ENCODE measurements at places on chromosomes 4 and X. TPM values are rescaled to one million over a fixed set of nuclear protein-coding genes. Genes with fewer than 3 reads are reported as not detected.
A peak's percentile ranks its signal among the peaks of the same experiment; 100 is the strongest.

CXCL5 gene
- 0.55 TPM for polyA plus RNA-seq

MAGEA1 gene
- polyA plus RNA-seq = 8.5 TPM

SORCS2 gene
- polyA plus RNA-seq = 4.6 TPM

RAB39B gene
- polyA plus RNA-seq = 1.8 TPM

CXorf65 gene
- polyA plus RNA-seq = 22.9 TPM

PSAPL1 gene
- 11.0 TPM for polyA plus RNA-seq

FAM47B gene
- polyA plus RNA-seq = 24.0 TPM

SLBP gene
- 118 TPM for polyA plus RNA-seq

NDST4 gene
- 0.41 TPM for polyA plus RNA-seq

NXF2B gene
- 6.3 TPM for polyA plus RNA-seq

HTRA3 gene
- polyA plus RNA-seq = 17.3 TPM

CT45A2 gene
- polyA plus RNA-seq = 0.37 TPM

MRPS18C gene
- polyA plus RNA-seq = 50.3 TPM

KLHL4 gene
- 11.7 TPM for polyA plus RNA-seq

GRCh38 chr4:151263455-151263854 lies 13.5 kb upstream of the PRSS48 start:
- no peak overlapping the region for H3K27ac ChIP-seq
- H3K4me1 ChIP-seq = no peaks in the 10 kb centered on the region
- no peaks in the 10 kb centered on the region for H3K36me3 ChIP-seq
- H3K4me3 ChIP-seq = no peak overlapping the region

- H3K36me3 ChIP-seq = no peaks in the 10 kb centered on the region
- H3K27ac ChIP-seq = no peak overlapping the region
- no peak for DNase-seq
- H3K27me3 ChIP-seq = no peaks in the 10 kb centered on the region
- no peaks in the 10 kb centered on the region for H3K4me1 ChIP-seq
Measured at GRCh38 chr4:16544251-16544721, 318.0 kb upstream of the TAPT1 start.

GRCh38 chr4:10803713-10804343 lies 119.3 kb upstream of the CLNK start:
- H3K27me3 ChIP-seq = no peaks in the 10 kb centered on the region
- H3K36me3 ChIP-seq = no peaks in the 10 kb centered on the region
- H3K27ac ChIP-seq = no peak overlapping the region
- DNase-seq = no peak
- H3K4me3 ChIP-seq = no peak overlapping the region

DNA sequence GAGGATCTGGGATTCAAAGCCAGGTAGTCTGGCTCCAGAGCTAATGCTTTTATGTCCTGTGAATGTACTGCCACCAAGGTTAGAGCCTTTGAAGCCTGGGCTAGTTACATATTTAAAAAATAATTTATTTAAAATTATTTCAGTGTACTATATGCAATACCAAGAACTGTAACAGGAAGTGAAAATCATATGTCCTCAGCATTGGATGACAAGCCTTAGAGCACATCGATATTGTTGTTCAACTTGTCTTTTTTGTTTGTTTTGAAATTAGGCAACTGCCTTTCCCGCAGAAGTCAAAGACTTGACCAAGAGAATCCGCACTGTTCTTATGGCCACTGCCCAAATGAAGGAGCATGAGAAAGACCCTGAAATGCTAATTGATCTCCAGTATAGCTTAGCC lies 73.1 kb upstream of the IL13RA1 start:
- no peak overlapping the region for H3K27ac ChIP-seq
- DNase-seq = no peak
- no peak overlapping the region for H3K4me3 ChIP-seq
- no peaks in the 10 kb centered on the region for H3K4me1 ChIP-seq
- H3K36me3 ChIP-seq = no peaks in the 10 kb centered on the region

- no peak overlapping the region for H3K4me3 ChIP-seq
- H3K27ac ChIP-seq = no peak overlapping the region
- H3K4me1 ChIP-seq = no peaks in the 10 kb centered on the region
Measured at GRCh38 chr4:45062935-45063545, 336.7 kb upstream of the GNPDA2 start.

GRCh38 chr4:173852775-173853174 lies 322.7 kb upstream of the HAND2 start:
- H3K36me3 ChIP-seq = no peaks in the 10 kb centered on the region
- no peaks in the 10 kb centered on the region for H3K4me1 ChIP-seq
- no peak overlapping the region for H3K4me3 ChIP-seq
- peak; percentile 26 for DNase-seq
- H3K27ac ChIP-seq = no peak overlapping the region
- H3K27me3 ChIP-seq = no peaks in the 10 kb centered on the region

DNA sequence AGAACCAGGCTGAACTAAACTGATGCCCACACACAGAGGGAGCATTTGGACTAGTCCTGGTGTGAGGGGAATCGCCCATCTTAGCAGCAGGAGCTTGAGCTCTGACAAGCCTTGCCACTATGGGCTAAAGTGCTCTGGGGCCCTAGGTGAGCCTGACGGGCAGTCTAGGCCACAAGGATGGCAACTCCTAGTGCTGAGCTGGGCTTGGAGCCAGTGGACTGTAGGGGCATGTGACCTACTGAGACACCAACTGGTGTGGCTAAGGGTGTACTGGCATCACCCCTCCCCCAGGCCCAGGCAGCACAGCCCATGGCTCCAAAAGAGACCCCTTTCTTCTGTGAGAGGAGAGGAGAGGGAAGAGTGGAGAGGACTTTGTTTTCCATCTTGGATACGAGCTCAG lies 14.5 kb downstream of the CENPU start:
- H3K36me3 ChIP-seq = no peaks in the 10 kb centered on the region
- no peaks in the 10 kb centered on the region for H3K27me3 ChIP-seq
- H3K4me3 ChIP-seq = no peak overlapping the region
- DNase-seq = no peak

DNA sequence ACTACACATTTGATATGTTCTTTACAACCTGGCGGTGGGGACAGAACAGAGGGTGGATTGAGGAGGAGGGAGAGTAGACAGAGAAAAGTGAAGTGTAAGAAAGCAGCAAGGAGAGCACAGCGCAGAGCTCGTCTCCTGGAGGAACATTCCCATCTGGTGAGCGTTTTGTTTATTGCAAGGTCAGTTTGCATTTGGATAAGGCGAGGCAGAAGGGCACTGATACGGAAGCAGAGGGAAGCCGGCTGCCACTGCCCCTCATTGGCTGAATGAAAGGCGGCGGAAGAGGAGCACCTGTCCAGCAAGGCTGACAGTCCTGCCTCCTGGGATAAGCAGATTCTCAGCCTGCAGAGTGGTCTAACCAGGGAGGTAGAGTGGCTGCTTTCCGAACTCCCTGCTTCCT lies 83.2 kb downstream of the GPR143 start:
- H3K27ac ChIP-seq = no peak overlapping the region
- no peaks in the 10 kb centered on the region for H3K27me3 ChIP-seq
- peak; percentile 15 for DNase-seq
- no peaks in the 10 kb centered on the region for H3K36me3 ChIP-seq
- H3K4me1 ChIP-seq = no peaks in the 10 kb centered on the region

- no peak for DNase-seq
- H3K27ac ChIP-seq = peak overlapping the region; percentile 98
- H3K36me3 ChIP-seq = no peaks in the 10 kb centered on the region
- H3K4me3 ChIP-seq = no peak overlapping the region
- no peaks in the 10 kb centered on the region for H3K27me3 ChIP-seq
- peaks cover 4% of the 10 kb centered on the region for H3K4me1 ChIP-seq
Measured at GRCh38 chr4:147736458-147736857, 4.6 kb downstream of the ARHGAP10 start.

- no peaks in the 10 kb centered on the region for H3K27me3 ChIP-seq
- H3K4me3 ChIP-seq = no peak overlapping the region
- no peaks in the 10 kb centered on the region for H3K36me3 ChIP-seq
- no peaks in the 10 kb centered on the region for H3K4me1 ChIP-seq
- H3K27ac ChIP-seq = no peak overlapping the region
- peak; percentile 78 for DNase-seq
Measured at GRCh38 chrX:81195712-81196111, 6.0 kb downstream of the HMGN5 start.

DNA sequence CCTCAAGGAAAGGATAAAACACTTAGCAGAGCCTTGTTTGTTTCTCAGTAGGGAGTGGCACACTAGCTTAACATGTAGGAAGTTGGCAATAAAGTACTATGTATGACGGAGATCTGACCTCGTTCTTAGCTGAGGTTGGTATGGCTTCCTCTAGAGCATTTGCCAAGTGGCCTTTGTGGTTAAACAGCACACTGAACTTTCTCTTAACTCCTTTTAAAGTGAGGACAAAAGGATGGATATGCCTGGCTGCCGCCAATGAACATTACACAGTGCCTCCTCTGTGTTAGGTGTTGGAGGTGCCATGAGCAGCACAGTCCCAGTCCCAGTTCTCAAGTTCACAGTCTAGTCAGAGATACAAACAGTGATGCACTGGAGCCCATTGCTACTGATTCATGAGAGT lies 54.4 kb downstream of the VGLL1 start:
- DNase-seq = no peak
- H3K36me3 ChIP-seq = no peaks in the 10 kb centered on the region
- H3K4me3 ChIP-seq = no peak overlapping the region
- no peaks in the 10 kb centered on the region for H3K4me1 ChIP-seq
- no peaks in the 10 kb centered on the region for H3K27me3 ChIP-seq

GRCh38 chrX:42585842-42586621 lies 191.9 kb downstream of the PPP1R2C start:
- H3K36me3 ChIP-seq = no peaks in the 10 kb centered on the region
- H3K4me1 ChIP-seq = no peaks in the 10 kb centered on the region
- DNase-seq = no peak
- no peak overlapping the region for H3K4me3 ChIP-seq
- H3K27ac ChIP-seq = no peak overlapping the region

- no peaks in the 10 kb centered on the region for H3K36me3 ChIP-seq
- H3K4me1 ChIP-seq = no peaks in the 10 kb centered on the region
- H3K27me3 ChIP-seq = no peaks in the 10 kb centered on the region
- no peak overlapping the region for H3K4me3 ChIP-seq
Measured at GRCh38 chrX:114797494-114797893, 213.6 kb downstream of the HTR2C start.

- H3K36me3 ChIP-seq = no peaks in the 10 kb centered on the region
- H3K27ac ChIP-seq = no peak overlapping the region
- no peaks in the 10 kb centered on the region for H3K27me3 ChIP-seq
- H3K4me3 ChIP-seq = no peak overlapping the region
Measured at GRCh38 chr4:48129307-48130014, 4.6 kb downstream of the TXK start.

- H3K4me1 ChIP-seq = no peaks in the 10 kb centered on the region
- DNase-seq = no peak
- no peaks in the 10 kb centered on the region for H3K36me3 ChIP-seq
- H3K4me3 ChIP-seq = no peak overlapping the region
- no peaks in the 10 kb centered on the region for H3K27me3 ChIP-seq
Measured at GRCh38 chr4:151442002-151442401, 33.0 kb downstream of the FHIP1A start.

GRCh38 chrX:71111141-71111843 lies at the start of gene IL2RG:
Gene IL2RG (minus strand): TSS chrX:71111577. CDS start chrX:71111539, 38 bp downstream.
- H3K27me3 ChIP-seq = no peaks in the 10 kb centered on the region
- H3K36me3 ChIP-seq = no peaks in the 10 kb centered on the region

DNA sequence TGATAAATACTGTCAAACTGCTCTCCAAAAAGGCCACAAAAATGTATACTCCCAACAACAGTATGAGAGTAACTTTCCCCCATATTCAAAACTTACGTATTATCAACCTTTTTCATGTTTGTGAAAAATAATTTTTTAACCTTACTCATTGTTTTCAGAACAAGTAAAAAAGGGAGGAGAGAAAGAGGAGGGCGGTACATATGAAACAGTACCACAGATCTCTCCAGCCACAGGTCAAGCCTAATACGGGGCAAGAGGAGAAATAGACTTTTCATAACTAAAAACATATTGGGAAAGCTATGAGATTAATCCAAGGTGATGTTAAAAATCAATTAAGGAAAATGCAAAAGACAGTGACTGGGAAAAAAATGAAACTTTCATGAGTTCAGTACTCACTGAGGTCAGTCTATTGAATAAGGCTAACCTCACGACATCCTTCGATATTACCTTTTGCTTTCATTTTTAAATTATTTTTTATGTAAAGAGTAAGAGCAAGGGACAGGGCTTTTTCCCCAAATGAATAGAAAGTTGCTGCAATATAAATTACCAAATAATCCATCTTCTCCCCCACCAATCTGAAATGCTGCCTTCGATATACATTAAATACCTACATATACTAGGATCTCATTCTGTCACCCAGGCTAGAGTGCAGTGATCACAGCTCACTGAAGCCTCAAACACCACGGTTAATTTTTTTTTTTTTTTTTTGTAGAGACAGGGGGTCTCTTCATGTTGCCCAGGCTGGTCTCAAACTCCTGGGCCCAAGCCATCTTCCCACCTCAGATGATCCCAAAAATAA lies 25.3 kb downstream of the FBXW7 start:
- no peak overlapping the region for H3K4me3 ChIP-seq
- H3K27me3 ChIP-seq = no peaks in the 10 kb centered on the region
- DNase-seq = no peak
- H3K27ac ChIP-seq = no peak overlapping the region
- no peaks in the 10 kb centered on the region for H3K4me1 ChIP-seq
- no peaks in the 10 kb centered on the region for H3K36me3 ChIP-seq

DNA sequence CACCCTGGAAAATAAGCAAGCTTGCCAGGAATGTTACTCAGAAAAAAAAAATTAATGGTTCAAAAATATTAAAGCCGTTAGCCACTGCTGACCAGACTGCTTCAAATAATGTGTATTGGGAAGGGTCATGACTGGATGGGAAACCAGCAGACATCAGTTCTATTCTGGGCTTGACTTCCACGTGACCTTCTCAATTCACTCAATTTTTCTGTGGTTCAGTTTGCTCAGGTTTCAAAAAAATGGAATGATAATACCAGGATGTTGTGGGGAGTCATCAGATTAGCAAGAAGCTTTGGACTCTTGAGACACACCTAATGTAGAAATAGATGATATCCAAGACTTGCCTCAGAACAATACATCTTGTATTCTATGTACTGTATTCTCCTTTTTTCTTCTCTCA lies 541.9 kb upstream of the BOD1L1 start:
- H3K36me3 ChIP-seq = no peaks in the 10 kb centered on the region
- DNase-seq = no peak
- no peak overlapping the region for H3K27ac ChIP-seq
- no peaks in the 10 kb centered on the region for H3K4me1 ChIP-seq

- no peaks in the 10 kb centered on the region for H3K27me3 ChIP-seq
- no peaks in the 10 kb centered on the region for H3K36me3 ChIP-seq
Measured at GRCh38 chrX:6852869-6853268, 294.6 kb upstream of the STS start.

DNA sequence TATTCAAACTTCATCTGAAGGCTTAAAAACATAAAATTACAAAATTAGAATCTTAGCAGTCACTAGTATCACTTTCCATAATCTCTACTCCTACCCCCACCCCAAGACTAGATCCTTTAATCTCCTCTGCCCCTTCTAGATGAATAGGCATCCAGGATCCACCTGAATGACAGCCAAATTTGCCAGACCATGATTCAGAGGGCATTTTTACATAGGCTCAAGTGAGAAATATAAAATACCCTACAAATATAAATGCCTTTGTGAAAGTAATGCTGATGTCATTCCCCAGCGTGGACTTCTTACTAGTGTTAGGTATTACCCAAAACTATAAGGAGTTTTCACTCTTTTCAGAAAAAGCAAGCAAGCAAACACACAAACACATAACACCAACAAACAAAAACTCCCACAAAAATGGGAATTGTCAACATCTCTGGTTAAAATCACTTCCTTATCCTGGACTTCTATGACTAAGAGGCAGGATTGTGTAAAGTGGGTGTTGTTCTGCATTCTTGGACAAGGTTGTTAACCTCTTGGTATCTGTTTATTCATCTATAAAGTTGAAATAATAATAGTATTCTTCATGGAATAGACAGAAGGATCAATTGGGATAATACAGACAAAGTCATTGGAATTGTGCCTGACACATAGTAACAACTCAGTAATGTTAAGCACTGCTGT lies 51.3 kb upstream of the TMPRSS11F start:
- no peaks in the 10 kb centered on the region for H3K4me1 ChIP-seq
- DNase-seq = no peak
- no peaks in the 10 kb centered on the region for H3K36me3 ChIP-seq
